ENCODE measurements at places on chromosomes 6 and 20.

DNA sequence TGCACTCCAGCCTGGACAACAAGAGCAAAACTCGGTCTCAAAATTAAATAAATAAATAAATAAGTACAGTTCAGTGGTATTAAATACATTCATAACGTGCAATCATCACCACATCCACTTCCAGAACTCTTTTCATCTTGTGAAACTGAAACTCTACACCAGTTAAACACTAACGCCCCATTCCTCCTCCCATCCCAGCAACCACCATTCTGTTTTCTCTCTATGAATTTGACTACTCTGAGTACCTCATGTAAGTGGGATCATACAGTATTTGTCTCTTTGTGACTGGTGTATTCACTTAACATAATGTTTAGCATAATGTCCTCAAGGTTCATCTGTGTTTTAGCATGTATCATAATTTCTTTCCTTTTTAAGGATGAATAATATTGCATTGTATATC is 29.1 kb upstream of the SCML4 start:
- no peak for DNase-seq

DNA sequence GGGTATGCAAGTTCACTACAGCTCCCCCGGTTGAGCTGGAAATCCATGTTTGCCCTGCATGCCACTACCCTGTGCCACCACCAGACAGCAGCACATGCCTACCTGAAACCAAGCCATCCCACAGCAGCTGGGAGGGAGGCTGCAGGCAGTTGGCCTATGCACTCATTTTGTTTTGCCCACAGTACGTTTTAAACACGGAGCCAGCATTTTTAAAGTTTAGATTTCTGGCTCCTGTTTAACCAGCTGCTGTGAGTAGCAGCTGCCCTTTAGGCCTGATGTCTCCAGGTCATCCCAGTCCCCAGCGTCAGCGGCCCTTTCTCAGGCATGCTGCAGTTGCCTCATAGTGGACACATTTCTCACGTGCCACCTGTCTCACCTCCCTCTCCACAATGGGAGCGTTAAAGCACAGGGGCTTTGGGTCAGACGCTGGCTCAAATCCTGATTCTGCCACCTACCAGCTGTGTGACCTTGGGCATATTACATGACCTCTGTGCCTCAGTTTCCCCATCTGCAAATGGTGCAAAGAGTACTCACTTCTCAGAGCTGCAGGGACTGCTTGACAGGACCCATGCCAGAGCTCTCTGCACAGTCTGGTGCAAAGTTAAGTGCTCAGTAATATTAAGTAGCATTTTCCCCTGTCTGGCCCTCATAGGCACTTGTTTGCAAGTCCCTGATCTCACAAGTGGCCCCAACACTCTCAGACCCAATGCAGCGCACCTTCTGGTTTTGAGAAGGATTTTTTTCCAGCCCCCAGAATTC is 8.2 kb upstream of the UBE2V1 start:
- no peak for DNase-seq

GRCh38 chr6:118468682-118469465 is 79.2 kb upstream of the PLN start:
- no peak for DNase-seq

DNA sequence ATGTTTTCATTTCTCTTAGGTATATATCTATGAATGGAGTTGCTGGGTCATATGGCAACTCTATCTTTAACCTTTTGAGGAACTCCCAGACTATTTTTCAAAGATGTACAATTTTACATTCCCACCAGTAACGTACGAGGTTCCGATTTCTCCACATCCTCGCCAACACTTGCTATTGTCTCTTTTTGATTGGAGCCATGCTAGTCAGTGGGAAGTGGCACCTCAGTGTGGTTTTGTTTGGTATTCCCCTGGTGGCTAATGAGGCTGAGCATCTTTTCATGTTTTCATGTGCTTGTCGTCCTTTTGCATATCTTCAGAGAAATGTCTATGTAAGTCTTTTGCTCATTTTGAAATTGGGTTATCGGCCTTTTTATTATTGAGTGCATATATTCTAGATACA is 178.6 kb upstream of the EXOC2 start:
- no peak for DNase-seq

- DNase-seq: no peak
Observed at GRCh38 chr6:13917141-13917540, 7.6 kb upstream of the RNF182 start.

- DNase-seq: peak; percentile 71
Observed at GRCh38 chr20:2873747-2874041, 413 bp downstream of the PTPRA start.

GRCh38 chr6:126665551-126665950 is 325.6 kb downstream of the CENPW start:
- no peak for DNase-seq

DNA sequence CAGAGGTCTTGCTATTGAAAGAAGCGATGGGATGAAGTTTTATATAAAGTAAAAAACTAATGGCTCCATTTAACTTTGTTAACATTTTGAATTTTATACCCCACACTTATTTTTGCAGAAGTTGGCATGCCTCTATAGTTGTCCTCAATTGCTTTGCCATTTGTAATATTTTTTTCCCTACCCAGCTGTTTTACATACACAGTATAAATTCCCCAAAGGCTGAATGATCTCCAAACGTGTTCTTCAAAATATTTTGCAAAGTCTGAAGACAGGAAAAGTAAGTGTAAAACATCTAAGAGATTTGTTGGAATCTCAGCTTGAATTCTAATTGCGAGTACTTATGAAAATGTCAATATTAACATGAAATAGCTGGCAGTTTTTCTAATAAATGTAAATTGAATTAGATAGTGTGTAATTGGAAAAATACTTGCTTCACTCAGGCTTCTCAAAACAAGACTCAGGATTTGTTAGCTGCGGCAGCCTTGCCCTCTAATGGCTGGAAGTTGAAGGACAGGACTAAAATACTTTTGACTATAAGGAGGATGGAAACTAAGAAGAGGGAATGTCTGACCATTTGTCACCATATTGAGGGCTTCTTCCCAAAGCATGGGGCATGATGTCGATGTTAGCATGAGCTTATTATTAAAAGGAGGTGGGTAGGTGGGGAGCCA is 226.8 kb downstream of the UST start:
- no peak for DNase-seq

- DNase-seq: no peak
Observed at GRCh38 chr6:144294016-144294415, 8.9 kb downstream of the UTRN start.

DNA sequence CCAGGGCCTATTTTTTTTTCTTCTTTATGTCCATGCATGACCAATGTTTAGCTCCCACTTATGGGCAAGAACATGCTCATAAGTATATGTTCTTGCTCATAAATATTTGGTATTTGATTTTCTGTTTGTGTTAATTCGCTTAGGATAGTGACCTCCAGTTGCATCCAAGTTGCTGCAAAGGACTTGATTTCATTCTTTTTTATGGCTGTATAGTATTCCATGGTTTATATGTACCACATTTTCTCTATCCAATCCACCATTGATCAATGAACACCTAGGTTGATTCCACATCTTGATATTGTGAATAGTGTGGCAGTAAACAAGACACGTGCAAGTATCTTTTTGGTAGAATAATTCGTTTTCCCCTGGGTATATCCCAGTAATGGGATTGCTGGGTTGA is 78.1 kb downstream of the RTN4IP1 start:
- no peak for DNase-seq

DNA sequence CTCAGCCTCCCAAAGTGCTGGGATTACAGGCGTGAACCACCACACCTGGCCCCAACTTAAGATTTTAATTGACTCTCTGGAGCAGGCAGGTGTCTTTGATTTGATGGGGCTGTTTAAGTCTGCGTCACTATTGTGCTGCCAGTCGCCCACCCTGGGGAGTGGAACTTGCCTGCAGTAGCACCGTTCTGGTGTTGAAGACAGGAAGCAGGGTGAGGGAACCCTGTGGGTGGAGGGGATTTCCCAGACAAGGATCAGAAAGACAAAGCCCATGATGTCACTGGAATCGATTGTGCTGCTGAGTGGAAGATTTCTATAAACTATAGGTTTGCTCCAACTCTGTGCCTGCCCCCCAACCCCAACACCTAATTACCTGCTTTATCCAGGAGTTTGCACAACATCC is 11.0 kb downstream of the ALDH8A1 start:
- no peak for DNase-seq

- DNase-seq: no peak
Observed at GRCh38 chr6:13433709-13434121, 53.7 kb downstream of the GFOD1 start.

DNA sequence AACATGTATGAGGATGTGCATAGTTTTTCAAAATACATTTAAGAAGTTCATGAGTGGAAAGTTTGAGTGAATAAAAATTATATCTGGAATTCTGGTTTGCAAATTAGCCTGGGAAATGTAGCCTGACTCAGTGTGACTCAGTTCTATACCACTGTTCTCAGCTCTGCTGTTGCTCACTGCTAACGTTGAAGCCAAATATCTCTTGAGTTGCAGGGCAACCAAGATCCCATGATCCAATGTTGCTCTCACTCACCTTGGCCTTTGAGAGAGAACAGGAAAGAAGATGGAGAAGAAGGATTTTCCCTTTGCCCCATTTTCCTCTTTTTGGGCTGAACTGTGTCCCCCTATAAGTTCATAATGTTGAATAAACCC is 28.9 kb downstream of the PSMB9 start:
- DNase-seq: no peak

DNA sequence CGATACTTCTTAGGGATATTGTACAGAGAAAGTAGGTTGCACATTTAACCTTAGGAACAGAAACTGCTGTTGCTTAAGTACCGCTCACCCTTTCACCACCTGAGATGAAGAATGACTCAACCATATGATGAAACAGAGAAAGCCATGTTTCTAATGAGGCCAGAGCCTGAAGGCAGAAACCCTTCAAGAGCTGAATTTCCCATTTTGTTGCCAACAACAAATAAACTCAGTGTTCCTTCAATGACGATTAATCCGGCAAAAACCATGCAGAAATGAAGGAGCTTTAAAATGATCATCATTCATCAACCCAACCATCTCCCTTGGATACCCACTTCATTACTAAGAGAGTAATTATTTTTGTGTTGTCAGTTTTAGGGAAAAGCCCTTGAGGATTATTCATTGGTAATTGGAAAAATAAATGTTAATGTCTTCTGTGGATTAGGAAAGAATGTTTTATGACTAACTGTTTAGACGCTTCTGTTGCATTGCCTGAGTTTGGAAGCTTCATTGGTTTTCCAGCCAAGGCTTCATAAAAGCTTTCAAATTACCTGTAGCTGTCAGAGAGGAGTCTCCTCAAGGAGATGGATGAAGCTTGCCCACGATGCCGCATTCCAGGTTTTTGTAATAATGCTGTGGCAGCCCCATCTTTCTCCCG is 112.1 kb upstream of the IYD start:
- no peak for DNase-seq

GRCh38 chr20:58906894-58907293 is 54.4 kb downstream of the GNAS start:
- DNase-seq: no peak

GRCh38 chr6:90144396-90144795 is 152.2 kb downstream of the BACH2 start:
- DNase-seq: no peak

- DNase-seq: no peak
Observed at GRCh38 chr6:165697171-165697570, 34.1 kb upstream of the PDE10A start.

DNA sequence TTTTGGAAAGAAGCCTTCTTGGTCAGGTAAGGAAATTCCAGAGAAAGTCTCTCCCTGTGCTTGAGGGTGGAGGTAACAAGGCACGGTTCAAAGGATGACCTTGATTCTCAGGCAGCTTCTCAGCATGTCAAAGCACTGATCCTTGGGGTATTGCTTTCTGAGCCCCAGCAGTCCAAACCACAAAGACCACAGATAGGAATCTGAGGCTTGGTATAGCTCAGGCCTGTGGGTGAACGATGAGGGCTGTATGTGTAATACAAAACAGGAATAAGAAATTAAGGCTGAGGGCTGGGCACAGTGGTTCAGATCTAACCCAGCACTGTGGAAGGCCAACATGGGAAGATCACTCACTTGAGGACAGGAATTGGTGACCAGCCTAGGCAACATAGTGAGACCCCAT is 70.2 kb upstream of the SLC22A1 start:
- DNase-seq: no peak

- no peak for DNase-seq
Observed at GRCh38 chr20:34575756-34576155, 17.2 kb downstream of the MAP1LC3A start.

- DNase-seq: no peak
Observed at GRCh38 chr6:111741177-111741952, 131.9 kb downstream of the FYN start.

GRCh38 chr6:57116776-57117175 is 26.8 kb downstream of the ZNF451 start:
- DNase-seq: no peak

DNA sequence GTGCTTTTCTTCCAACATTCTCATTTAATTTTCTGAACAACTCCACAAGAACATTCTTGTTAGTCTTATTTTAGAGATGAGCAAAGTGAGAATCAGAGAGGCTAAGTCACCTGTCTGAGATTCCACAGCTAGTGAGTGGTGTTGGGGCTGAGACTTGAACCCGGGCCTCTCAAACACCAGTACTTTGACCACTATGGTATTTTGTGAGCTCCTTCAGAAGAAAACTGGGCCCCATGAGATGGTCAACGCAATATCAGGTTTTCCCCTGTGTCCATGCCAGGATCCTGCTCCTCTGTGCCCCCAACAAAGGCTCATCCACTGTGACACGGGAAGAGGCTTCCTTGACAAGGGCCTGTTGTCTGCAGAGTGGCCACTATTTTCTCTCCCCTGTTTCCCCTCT is 51.9 kb downstream of the MAFB start:
- no peak for DNase-seq

DNA sequence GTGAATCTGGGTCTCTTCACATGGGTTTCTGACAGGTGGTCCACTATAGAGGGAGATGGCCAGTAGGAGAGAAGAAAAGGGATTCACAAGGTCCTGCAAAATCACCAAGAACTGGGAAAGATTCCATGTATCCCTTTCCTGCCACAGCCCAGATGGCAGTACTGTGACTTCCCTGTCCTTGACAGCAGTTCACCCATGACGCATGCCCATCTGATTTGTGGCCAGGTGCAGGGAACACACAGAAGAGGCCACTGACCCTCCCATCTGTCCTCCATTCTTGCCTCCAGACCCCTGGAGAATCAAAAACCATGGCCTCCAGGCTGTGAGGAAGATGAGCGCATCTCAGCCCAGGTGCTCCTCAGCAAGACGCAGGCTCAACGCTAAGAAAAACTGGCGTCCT is 183.1 kb upstream of the RREB1 start:
- DNase-seq: no peak

DNA sequence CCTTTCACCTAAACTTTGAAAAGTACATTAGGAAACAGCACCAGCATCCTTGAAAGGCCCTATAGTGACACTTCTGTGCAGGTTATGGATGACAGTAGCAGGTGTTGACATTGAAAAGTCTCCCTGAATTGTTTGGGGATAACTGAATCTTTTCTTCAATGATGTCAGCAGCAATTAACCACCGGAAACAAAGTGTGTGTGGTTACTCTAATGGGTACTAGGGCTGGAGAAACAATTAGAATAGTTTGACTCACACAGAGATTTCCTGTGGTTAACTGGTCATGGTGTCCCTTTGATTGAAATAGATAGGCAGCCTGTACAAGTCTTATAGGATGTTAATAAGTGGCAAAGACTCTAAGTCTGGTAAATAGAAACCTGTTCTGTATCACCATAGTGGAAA is 189.1 kb downstream of the TBX18 start:
- no peak for DNase-seq

GRCh38 chr20:31523361-31524283 is 9.4 kb downstream of the HM13 start:
- DNase-seq: no peak
